ENCODE measurements at places on chromosomes 2 and 18.

- no peak for DNase-seq
These were observed 5.0 kb downstream of the SFTPB start for GRCh38 chr2:85662899-85663593.

- DNase-seq: no peak
These were observed 56.2 kb downstream of the STRADB start for GRCh38 chr2:201507725-201508124.

DNA sequence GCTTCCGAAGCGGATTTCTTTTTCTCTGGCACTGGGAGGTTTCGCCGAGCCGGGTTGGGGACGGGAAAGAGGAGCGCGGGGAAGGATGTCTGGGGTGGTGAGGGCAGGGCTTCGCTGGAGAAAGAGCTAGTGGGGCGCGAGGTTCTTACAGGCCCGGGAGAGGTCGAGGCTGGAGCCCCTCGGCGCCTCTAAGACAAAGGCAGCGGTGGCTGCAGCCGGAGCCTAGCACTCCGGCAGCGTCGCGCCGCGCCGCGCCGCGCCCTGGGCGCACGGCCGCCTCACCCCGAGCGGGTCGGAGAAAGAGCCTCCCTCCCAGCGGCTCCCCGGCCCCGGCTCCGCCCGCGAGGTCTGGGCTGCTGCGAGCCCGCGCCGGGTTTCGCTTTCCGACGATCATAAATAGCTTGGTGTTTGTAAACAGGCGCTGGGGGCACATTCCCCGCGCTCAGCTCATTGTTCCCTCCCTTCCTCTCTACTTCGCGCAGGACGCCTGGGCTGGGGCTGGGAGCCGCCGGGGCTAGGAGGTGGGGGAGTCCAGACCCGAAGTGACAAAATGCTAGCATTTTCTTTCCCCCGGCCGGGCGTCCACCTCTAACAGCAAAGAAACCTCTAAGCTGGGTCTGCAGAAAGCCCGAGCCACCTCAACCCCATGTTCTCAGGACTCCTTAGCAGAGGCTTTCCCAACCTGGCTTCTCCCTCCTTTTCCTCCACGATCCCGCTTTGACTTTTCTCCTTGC lies 813 bp upstream of the MEIS1 start:
- peak; percentile 50 for DNase-seq

DNA sequence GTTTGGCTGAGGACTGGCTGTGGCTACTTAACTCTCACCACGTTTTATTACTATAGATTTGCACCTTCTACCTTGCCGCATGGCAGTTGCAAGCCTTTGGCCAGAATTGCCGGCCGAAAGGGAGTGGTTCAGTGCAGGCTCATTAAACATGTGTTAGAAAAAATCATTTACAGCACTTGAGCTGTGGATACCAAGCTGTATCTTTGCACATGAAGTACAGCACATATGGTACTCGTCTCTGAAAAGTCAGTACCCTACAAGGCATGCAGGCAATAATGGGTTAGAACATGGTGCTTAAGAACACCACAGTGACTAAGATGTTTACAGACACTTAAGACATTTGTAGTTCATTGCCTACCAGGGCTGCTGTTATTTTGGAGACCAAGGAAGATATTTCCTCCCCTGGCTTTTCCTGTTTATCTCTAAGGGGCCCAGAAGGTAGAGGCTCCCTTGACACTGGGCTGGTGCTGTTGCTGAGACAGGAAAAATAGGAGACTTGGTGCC lies 103.1 kb downstream of the ZNF532 start:
- no peak for DNase-seq

DNA sequence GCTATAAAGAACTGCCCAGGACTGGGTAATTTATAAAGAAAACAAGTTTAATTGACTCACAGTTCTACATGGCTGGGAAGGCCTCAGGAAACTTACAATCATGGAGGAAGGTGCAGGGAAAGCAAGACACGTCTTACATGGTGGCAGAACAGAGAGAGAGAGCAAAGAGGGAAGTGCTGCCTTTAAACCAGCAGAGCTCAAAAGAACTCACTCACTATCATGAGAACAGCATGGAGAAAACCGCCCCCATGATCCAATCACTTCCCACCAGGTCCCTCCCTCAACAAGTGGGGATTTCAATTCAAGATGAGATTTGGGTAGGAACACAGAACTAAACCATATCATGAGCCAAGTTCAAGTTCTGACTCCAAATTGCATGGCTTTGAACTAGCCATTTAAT lies 62.8 kb upstream of the PPP1CB start:
- DNase-seq: no peak

DNA sequence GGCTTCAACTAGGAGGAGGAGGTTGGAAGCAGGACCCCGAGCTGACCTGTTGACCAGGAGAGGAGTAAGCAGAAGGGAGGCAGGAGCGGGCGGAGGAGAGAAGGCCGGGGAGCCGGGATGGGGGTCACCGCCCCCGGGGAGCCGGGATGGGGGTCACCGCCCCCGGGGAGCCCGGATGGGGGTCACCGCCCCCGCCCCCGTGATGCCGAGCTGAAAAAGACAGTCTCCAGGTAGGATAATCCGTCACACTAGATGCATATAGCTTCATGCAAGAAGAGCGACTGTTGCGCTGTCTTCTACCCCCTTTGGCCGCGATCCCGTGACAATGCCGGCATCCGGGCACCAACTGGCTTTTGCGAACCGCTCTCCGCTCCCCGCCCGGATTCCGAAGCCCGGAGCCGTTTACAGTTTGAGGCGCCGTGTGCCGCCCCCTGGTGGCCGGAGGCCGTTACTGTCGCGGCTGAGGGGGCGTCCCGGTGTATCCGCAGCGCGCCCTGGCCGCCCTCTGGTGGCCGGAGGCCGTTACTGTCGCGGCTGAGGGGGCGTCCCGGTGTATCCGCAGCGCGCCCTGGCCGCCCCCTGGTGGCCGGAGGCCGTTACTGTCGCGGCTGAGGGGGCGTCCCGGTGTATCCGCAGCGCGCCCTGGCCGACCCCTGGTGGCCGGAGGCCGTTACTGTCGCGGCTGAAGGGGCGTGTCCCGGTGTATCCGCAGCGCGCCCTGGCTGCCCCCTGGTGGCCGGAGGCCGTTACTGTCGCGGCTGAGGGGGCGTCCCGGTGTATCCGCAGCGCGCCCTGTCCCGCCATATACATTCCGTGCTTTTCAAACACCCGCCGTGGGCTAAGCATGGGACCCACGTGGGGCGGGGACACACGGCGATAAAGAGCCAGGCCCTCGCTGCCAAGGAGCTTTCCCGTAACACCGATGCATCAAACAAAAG lies 89.6 kb downstream of the ACTR3 start:
- no peak for DNase-seq

DNA sequence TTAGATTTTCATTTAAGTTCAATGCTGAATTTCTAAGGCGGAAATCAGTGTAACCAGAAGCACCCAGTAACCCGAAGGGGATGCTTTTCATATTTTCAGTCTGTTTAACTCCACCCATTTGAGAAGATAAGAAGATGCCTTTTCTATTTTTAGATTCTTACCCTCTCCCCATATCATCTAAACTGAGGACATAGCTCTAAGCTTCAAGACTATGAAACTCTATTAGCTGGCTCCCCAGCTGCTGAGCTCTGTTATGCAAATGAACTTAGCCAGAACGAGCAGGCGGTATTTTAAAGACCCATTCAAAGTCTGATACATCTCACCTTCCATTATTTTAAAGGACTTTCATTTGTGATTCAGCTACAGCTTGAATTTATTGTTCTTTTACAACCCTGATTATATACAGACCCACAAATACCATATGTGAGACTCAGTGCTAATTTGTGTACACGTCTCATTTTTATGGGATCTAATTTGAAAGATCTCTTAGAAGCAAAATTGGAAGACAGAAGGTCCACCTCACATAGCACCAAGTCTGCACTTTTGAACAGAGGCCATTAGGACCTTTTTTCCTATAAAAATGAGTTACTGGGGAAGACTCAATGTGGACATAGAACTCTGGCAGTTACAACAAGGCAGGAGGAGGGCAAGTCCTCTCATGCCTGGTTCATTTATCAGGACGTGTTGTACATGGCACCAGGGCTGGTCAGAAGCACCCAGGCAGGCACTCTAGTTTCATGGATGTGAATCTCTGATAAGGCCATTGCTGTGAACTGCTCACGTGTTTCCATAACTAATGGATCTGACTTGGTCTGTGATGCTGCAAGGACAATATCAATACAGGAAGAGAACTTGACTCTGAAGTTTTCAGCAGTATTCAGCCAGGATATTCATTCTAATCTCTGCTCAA lies 16.3 kb downstream of the CDC42EP3 start:
- DNase-seq: no peak

DNA sequence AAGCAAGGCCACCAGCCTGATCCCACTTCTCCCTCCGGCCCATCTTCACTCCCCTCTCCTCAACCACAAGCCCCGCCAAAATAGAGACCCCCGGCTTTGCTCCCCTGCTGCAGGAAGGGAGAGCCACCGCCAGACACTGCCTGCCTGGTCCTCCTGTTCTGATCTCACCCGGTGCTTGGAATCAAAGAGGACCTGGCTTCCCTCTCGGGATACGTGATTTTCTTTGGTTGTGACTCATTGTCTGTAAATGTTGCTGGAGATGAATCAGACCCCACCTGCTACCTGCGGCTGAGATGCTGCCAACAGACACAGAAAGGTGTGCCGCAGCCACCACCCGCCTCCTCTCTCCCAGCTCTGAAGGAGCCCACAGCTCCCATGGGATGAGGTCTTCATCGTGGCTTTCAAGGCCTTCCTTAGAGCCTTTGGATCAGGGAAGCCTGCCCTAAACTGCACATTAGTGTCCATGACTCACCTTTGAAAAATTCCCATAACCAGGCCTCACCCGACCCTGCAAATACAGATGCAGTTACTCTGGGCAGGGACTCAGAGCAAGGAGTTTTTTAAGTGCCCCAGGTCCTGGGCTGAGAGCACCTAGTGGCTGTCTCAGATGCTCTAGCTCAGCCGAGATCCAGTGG lies 79.4 kb upstream of the ZNF532 start:
- no peak for DNase-seq

DNA sequence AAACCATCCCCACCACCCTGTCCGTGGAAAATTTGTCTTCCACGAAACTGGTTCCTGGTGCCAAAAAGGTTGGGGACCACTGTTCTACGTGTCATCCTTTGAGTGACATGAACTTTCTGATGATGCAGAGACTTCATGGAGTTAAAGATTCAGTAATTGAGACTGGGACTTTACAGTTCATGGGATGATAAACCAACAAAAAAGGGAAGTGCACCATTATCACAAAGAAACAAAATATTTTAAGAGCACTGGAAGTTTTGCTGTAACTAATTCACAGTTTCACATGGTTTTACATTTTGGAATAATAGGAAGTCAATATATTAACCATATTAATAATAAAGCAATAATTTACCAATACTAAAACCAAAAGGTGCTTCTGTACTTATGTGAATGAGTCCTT lies 126.8 kb downstream of the AQP4 start:
- DNase-seq: no peak

GRCh38 chr2:173044686-173045085 lies 31.0 kb upstream of the MAP3K20 start:
- DNase-seq: no peak

- DNase-seq: no peak
These were observed 29.1 kb upstream of the THSD7B start for GRCh38 chr2:136736236-136736635.

- DNase-seq: no peak
These were observed 63.5 kb downstream of the ANKRD44 start for GRCh38 chr2:197247083-197247482.

- DNase-seq: no peak
These were observed 67.0 kb downstream of the GALR1 start for GRCh38 chr18:77316641-77317040.

GRCh38 chr18:23138471-23138870 lies 3.2 kb downstream of the CABLES1 start:
- DNase-seq: no peak

DNA sequence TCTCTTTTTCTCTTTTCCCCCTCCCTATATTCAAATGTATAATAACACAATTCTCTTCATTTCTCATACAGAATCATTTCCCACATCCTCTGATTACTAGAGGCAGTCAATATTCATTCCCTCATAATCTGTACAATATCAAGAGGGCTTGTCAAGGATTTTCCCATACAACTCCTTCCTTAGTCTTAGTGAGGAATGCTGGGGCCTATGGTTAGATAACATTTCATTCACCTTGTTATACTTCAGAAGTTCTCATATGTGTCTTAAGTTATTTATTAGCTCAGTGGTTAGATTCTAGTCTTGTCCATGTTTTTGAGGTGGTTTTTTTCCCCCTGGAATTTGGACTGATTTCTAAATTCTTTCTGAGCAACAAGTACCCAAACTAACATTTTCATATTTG lies 289.5 kb downstream of the PDE11A start:
- no peak for DNase-seq

GRCh38 chr2:31347750-31348149 lies 66.8 kb downstream of the XDH start:
- DNase-seq: no peak

DNA sequence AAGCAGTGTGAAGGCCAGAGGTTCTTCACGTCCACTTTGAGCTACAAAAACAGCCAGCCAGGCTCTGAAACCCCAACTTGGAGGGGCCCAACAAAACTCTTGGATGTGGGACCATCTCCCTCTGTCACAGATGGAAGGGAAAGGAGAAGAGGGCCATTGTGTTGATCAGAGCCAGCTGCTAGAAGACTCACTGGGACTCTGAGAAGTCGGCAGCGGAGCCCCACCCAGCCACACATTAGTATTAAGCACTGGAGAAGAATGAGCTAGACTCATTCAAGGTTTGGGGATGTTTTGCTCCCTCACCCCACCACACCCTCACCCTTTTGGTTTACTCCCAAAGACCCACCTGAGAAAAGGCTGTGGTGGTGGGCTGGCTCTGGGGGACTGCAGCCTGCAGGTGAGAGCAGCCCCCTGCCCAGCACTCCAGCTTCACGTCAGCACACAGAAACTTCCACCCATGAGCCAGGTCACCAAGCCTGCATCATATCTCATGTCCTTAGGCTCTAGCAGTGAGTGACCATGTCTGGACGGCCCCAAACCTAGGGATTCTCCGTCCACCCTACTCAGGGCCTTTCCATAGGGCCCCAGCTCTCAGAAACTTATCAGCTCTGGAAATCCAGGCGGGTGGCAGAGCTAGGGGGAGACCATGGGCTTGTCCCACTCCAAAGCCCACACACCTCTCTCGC lies 12.6 kb downstream of the TEX51 start:
- DNase-seq: no peak

- DNase-seq: no peak
These were observed 232.4 kb downstream of the SEPTIN10 start for GRCh38 chr2:109381327-109381820.

DNA sequence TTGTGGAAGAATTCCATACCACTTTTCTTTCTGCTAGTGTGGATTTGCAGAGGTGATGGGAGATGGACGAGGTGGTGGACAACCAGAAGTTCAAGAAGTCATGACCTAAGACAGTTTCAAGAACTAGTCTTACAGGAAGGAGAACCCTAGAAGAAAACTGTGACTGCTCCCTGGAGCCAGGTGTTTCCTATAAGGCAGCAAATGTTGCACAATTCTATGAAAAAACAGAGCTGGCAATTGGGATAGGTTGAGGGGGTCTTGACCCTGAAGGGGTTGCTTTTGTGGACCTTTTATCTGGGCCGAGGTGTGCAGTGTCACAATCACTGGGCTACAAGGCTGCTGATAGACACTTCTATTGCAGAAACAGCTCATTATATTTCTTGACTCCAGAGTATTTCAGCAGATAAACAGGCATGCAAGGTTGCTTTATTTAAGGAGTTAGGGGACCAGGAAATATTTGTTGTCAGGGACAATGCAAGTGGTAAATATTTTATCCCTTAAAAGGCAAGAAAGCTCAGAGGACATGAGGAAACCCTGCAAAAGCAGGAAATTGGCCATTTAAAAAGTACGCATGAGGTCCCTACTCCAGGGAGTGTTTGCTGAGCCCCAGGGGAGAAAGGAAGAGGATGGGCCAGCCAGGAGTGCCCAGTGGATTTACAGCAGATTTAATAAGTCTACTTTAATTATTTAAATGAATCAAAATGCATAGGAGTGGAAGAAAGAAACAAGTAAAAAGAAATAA lies 22.9 kb downstream of the APCDD1 start:
- DNase-seq: no peak

GRCh38 chr2:21195326-21195725 lies 71.6 kb downstream of the TDRD15 start:
- no peak for DNase-seq
